Neural crest cell (in vitro differentiated cells): ENCODE measurements at places on chromosomes 1 and 21.
A peak's percentile ranks its signal among the peaks of the same experiment; 100 is the strongest.

DNA sequence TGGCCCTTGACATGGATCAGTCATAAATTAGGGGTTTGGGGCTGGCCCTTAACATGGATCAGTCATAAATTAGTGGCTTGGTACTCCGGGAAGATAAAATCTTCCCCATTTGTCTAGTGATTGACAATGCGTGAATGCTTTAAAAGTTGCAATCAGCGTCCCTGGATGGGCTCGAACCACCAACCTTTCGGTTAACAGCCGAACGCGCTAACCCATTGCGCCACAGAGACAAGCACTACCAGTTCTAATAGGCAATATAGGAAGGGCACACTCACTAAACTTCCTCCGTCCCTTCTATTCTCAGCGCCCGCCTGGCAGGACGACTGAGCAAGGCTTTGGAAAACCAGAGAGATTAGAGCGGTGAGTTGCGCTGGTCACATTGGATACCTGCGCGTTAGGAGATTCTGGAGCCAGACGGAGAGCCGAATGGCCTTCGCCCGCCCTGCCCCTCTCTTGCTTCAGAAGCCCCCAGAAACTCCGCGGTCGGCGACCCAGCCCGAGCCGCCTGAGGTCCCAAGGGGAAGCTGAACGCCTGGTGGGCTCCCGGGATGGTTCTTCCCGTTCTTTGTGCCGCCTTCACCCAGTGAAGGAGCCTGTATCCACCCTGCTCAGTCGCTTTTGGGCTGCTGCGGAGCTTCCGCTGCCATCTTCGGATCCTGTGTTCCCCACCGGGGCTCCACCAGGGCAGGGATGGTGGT is 235.9 kb downstream of the FAM72C start:
- H3K27me3 ChIP-seq = peaks cover 6% of the 10 kb centered on the region
- H3K27ac ChIP-seq = no peak overlapping the region
- DNase-seq = no peak
- H3K4me3 ChIP-seq = peak overlapping the region; percentile 49

- no peaks in the 10 kb centered on the region for H3K36me3 ChIP-seq
- no peak overlapping the region for H3K4me3 ChIP-seq
- DNase-seq = no peak
- H3K27ac ChIP-seq = no peak overlapping the region
- H3K27me3 ChIP-seq = peaks cover 12% of the 10 kb centered on the region
These were observed 292.9 kb downstream of the PTGER3 start for GRCh38 chr1:70754701-70755100.

DNA sequence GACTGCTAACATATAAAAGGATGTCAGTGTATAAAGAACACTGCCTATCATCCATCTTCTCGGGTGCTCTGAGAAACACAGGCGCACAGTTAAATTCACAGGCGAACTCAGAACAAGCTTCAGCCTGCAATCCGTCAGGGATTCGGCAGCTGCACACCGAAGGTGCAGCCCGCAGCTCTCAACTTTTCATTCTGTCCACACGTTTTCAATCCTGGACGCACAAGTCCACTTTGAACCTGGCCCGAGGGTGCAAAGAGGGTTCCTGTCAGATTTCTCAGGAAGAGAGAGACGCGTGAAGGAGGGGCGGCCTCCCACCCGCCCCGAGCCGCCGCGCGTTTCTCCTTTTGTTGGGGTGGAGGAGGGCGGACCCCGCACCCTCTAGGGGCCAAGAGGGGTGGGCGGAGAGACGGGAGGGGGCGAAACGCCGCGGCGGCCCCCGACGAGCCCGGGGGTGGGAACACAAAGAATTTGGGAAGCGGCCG is 724 bp downstream of the DOCK7 start:
- peak overlapping the region; percentile 98 for H3K27ac ChIP-seq
- peaks cover 2% of the 10 kb centered on the region for H3K36me3 ChIP-seq
- peak; percentile 36 for DNase-seq

- H3K27ac ChIP-seq = no peak overlapping the region
- no peak for DNase-seq
- no peak overlapping the region for H3K4me3 ChIP-seq
- H3K4me1 ChIP-seq = peaks cover 12% of the 10 kb centered on the region
These were observed 15.2 kb upstream of the LMX1A start for GRCh38 chr1:165371588-165372225.

DNA sequence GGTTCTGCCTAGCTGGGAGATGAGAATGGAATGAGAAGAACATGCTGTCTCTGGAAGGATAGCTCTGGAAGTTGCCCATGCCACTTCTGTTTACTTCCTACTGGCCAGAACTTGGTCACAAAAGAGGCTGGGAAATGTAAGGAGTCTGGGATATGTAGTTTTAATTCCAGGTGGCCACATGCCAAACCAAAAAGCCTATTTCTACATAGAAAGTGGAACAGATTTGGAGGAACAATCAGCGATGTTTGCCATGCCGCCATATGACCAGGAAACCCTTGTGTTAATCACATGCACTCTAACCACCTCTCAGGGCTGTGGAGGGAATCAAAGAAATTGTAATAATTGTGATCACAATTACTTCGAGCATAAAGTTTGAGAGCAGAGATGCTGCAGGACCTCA is 10.0 kb upstream of the OLIG2 start:
- peaks cover 2% of the 10 kb centered on the region for H3K36me3 ChIP-seq
- no peak for DNase-seq
- no peak overlapping the region for H3K4me3 ChIP-seq
- H3K27ac ChIP-seq = no peak overlapping the region
- H3K4me1 ChIP-seq = peaks cover 15% of the 10 kb centered on the region

- no peak overlapping the region for H3K27ac ChIP-seq
- peaks cover 8% of the 10 kb centered on the region for H3K4me1 ChIP-seq
- H3K36me3 ChIP-seq = peaks cover 6% of the 10 kb centered on the region
- H3K4me3 ChIP-seq = no peak overlapping the region
- peaks cover 27% of the 10 kb centered on the region for H3K27me3 ChIP-seq
These were observed 124.7 kb downstream of the SYF2 start for GRCh38 chr1:25107643-25108010.

DNA sequence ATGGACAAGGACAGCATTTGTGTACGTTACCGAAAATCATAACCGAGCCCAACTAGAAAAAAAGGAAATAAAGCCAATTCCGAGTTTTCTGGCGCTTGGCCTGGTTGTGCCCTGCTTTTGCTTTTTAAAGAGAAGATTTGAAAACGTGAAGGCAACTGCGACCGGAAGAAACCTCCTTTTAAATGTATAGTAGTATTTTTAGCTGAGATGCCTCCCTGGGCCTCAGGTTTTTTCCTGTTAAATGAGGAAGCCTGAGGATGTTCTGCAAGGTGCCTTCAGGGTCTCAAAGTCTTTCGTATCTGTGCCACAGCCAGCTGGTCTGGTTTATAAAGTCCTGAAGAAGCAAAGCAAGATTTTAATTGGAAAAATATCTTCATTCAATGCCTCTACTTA is 371 bp upstream of the ODF2L start:
- H3K36me3 ChIP-seq = peaks cover 5% of the 10 kb centered on the region
- peaks cover 33% of the 10 kb centered on the region for H3K27me3 ChIP-seq
- no peak for DNase-seq

- H3K36me3 ChIP-seq = peaks cover 2% of the 10 kb centered on the region
- H3K27me3 ChIP-seq = no peaks in the 10 kb centered on the region
- H3K4me3 ChIP-seq = peak overlapping the region; percentile 97
- H3K27ac ChIP-seq = peak overlapping the region; percentile 98
- peaks cover 26% of the 10 kb centered on the region for H3K4me1 ChIP-seq
These were observed 259 bp downstream of the KCNT2 start for GRCh38 chr1:196607981-196608380.

- no peaks in the 10 kb centered on the region for H3K36me3 ChIP-seq
- no peaks in the 10 kb centered on the region for H3K27me3 ChIP-seq
- DNase-seq = no peak
- no peak overlapping the region for H3K4me3 ChIP-seq
These were observed 62.7 kb upstream of the ATP1B1 start for GRCh38 chr1:169043823-169044222.

DNA sequence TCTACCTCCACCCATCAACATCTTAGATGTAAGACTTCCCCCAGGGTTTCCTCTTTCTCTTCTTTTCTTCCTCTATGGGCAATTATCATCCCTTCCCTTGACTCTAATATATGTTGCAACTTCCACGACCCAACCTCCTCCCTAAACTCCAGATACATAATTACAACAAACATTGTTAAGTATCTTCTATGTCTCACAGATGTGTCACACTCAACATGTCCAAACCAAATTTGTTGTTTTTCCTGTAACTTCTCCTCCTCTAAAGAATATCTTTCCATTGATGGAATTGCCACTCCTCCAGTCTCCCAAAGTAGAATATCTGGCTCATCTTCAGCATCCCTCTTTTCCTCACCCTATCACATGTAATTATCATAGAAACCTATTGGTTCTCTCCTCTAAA is 314.2 kb downstream of the RWDD3 start:
- no peak overlapping the region for H3K27ac ChIP-seq
- H3K4me3 ChIP-seq = no peak overlapping the region
- DNase-seq = no peak
- H3K27me3 ChIP-seq = peaks cover 2% of the 10 kb centered on the region
- H3K36me3 ChIP-seq = no peaks in the 10 kb centered on the region

GRCh38 chr1:226064816-226065248 is 2.3 kb downstream of the H3-3A start:
- H3K27ac ChIP-seq = no peak overlapping the region
- H3K4me3 ChIP-seq = peak overlapping the region; percentile 85
- no peak for DNase-seq
- peaks cover 47% of the 10 kb centered on the region for H3K4me1 ChIP-seq
- H3K27me3 ChIP-seq = peaks cover 6% of the 10 kb centered on the region

GRCh38 chr1:154178911-154179811 is 12.7 kb downstream of the TPM3 start:
- peak overlapping the region; percentile 20 for H3K4me3 ChIP-seq
- peak overlapping the region; percentile 29 for H3K27ac ChIP-seq
- no peaks in the 10 kb centered on the region for H3K27me3 ChIP-seq
- DNase-seq = no peak
- H3K4me1 ChIP-seq = peaks cover 59% of the 10 kb centered on the region

GRCh38 chr1:205283270-205284147 is 38.0 kb downstream of the NUAK2 start:
- no peak for DNase-seq
- no peaks in the 10 kb centered on the region for H3K36me3 ChIP-seq
- peaks cover 63% of the 10 kb centered on the region for H3K4me1 ChIP-seq
- H3K27ac ChIP-seq = peak overlapping the region; percentile 45
- peak overlapping the region; percentile 54 for H3K4me3 ChIP-seq
- no peaks in the 10 kb centered on the region for H3K27me3 ChIP-seq

- peak; percentile 80 for DNase-seq
- no peaks in the 10 kb centered on the region for H3K27me3 ChIP-seq
- no peak overlapping the region for H3K4me3 ChIP-seq
- H3K27ac ChIP-seq = no peak overlapping the region
These were observed 64.0 kb downstream of the ADARB1 start for GRCh38 chr21:45138199-45139002.

GRCh38 chr1:119816407-119816806 is 5.1 kb upstream of the REG4 start:
- H3K4me3 ChIP-seq = no peak overlapping the region
- no peaks in the 10 kb centered on the region for H3K4me1 ChIP-seq
- no peak overlapping the region for H3K27ac ChIP-seq
- peaks cover 7% of the 10 kb centered on the region for H3K27me3 ChIP-seq

GRCh38 chr1:70504176-70504820 is 93.2 kb downstream of the CTH start:
- H3K4me1 ChIP-seq = no peaks in the 10 kb centered on the region
- no peak overlapping the region for H3K4me3 ChIP-seq
- H3K27ac ChIP-seq = no peak overlapping the region
- H3K36me3 ChIP-seq = no peaks in the 10 kb centered on the region
- no peaks in the 10 kb centered on the region for H3K27me3 ChIP-seq

DNA sequence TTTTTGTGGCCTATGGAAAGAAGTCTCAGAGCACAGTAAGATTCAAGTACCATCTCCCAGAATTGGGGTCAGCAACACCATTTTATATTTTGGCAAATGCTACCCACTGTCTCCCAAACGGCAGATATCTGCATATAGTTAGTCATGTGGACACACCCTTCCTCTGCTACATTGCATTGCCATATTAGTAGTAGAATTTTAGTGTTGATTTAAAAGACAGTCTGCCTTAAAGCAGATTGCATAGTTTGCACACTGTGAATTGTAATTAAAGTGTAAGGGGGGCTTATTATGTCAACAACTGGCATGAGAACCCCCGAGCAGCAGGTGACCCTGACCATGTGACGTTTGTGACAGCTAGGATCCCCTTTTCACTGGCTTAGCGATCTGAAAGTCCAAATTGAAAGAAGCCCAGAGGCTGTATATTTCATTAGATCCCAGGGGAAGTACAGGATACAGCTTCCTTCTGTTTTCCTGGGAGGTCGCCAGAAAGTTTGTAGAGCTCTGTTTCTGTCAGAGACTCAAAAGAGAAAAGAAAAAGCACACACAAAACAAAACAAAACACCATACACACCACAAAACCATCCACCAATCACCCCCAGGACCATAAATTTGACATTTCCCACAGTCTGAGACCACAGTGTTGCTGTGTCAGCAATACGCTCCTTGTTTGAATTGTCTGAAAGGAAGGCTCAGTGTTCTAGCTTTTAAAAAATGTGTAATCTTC is 172.4 kb downstream of the NFIA start:
- H3K27me3 ChIP-seq = no peaks in the 10 kb centered on the region
- peaks cover 23% of the 10 kb centered on the region for H3K4me1 ChIP-seq
- H3K4me3 ChIP-seq = no peak overlapping the region
- no peak overlapping the region for H3K27ac ChIP-seq

DNA sequence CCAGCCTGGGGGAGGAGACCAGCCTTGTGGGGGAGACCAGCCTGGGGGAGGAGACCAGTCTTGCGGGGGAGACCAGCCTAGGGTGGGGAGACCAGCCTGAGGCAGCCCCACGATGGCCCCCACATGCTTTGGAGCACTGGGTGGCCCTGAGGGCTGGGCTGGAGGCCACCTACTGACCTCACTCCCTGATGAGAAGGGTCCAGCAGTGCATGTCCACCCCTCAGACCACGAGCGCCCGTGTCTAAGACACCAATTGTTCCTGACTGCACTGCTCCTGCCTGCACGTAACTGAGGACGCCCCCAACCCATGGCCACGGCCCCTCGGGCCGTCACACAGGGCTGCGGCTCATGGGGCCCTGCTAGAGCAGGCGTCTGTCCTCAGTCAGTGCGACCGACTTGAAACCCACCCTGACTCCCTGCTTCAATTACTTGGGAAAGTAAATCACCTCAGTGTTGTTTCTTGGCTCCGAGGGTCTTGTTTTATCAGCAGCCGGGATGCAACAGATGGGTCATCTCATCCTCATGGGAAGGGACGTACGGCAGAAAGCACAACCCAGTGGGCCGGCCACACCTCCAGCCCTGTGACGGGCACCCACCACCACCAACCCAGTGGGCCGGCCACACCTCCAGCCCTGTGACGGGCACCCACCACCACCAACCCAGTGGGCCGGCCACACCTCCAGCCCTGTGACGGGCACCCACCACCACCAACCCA is at the start of gene SPATC1L:
SPATC1L (minus strand) TSS at position 550 of the 715 bp plus-strand sequence. CDS start 1,643 bp downstream, outside the sequence.
- H3K27me3 ChIP-seq = no peaks in the 10 kb centered on the region
- peaks cover 10% of the 10 kb centered on the region for H3K36me3 ChIP-seq

GRCh38 chr1:205236526-205236925 is 8.8 kb downstream of the TMCC2 start:
- peaks cover 13% of the 10 kb centered on the region for H3K4me1 ChIP-seq
- no peaks in the 10 kb centered on the region for H3K36me3 ChIP-seq
- H3K27ac ChIP-seq = peak overlapping the region; percentile 0
- no peak overlapping the region for H3K4me3 ChIP-seq
